ENCODE measurements at places on chromosomes 6 and 20. TPM values are rescaled to one million over a fixed set of nuclear protein-coding genes. Genes with fewer than 3 reads are reported as not detected.

DNA sequence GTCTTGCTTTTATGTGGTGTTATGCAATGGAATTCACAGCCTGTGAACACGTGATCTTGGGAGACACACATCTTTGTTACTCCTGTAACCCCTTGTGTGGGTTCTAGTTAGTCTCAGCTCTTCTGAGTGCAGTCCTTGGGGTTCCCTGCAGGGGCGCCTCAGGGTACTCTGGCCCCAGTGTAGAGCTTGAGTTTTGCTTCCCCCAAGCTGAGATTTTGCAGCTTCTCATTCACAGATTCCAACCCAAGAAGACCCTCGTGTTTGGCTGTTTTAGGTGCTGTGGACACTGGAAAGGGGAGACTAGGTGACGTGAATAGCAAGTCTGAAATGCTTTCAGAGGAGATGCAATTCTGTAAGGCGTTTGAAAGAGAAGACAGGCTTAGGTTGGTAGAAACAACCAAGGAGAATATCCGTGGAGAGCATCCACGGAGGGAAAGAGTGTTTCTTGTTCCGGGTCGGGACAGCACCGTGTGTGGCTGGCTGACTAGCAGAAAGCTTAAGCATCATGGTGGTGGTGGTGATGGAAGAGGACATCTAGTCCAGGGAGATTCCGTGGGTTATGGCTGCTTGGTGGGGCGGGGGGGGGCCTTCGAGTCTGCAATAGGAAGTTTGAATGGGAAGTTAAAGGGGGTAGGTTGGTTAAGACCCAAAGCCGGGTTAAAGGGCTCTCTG is 30.1 kb downstream of the DUSP22 start:
- no peak for DNase-seq

DNA sequence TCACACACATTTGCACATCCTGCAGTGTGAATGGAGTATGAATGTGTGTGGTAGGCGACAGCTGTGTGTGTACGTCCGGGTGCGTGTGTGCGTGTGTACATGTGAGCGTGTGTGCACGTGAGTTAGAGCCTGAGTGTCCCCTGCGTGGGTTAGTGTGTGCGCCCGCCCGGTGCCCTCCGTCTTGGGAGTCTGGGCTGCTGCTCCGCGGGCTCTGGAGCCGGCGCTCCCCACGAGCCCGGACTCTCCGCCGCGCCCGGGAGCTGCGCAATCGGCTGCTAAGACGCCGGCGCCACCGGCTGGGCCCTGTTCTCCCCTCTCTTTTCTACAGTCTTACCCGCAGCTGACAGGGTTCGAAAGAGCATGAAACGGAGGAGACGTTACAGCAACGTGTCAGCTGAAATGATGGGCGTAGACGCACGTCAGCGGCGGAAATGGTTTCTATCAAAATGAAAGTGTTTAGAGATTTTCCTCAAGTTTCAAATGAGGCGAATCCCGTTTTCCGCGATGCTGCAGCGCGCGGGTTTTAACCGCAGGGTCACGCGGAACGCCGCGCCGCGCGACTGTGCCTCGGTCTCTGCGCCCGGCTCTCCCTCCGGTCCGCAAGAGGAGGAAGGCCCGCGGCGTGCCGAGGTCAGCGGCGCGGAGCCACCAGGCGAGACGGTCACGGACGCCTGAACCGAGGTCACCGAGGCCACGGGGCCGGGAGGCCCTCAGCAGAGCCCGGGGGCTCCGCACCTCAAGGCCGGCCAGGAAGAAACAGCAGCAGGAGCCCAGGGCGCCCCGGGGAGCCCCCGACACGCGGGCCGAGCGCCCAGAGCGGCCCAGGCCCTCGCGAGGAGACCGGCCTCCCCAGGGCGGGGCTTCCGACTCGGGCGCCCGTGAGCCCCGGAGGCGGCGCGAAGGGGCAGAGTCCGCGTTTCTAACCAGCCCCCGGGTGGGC is 95.3 kb upstream of the BHLHE23 start:
- no peak for DNase-seq

GRCh38 chr6:93621442-93621841 is 202.1 kb upstream of the EPHA7 start:
- no peak for DNase-seq

DNA sequence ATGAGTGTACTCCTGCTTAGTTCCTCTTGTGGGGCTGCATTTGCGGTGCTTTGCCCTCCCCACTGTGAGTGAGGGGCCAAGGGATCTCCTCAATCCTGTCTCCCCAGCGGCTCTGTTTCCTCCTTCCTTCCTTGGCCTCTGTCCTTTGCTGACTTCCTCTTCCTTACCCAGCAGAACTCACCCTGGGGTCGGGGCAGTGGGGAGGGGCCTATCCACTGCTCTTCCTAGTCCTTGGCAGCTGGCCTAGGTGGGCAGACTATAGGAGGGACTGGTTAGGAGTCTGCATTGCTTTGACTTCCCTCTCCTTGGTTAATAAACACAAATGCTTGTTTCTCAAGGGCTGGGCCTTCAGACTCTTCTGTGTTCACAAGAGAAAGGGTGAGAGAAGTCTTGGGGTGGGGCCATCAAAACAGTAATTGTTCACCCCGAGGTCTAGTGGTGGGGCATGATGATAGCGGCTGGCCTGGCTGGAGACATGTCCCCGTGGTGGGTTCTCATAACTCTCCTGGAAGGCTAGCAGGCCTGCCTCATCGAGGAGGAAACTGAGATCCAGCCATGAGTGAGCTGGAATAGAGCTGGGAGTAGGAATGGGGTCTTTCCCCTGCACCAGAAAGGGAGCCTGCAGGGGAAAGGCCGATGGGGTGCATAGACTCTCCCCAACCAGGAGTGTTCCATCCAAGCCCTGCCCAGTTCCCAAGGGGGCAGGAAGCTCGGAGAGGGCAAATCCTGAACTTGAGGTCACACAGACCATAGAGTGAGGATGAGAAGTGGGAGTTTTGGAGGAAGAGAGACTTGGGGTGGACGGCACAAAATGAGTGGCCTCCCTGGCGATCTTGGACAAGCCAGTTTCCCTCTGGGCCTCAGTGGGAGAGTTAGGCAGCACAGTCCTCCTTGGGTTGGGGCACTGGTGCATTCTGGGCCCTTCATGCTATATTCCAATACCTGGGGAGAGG is 12.7 kb downstream of the FAM110A start:
- no peak for DNase-seq

DNA sequence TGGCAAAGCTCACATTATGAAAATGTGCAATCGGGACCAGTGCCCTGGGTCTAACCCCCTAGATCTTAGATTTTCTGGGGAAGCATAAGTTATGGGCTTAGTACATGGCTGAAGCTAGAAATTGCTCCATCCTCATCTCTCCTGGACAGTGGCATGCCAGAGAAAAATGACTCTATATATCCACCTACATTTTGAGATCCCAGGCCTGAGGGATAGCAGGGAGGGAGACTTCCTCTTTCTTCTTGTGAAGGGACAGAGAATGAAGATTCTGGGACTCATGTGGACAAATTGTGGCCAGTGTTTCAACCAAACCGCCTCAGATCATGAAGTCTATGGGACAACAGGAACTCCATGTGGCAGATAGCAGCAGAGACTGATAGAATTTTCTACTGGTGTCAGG is 35.4 kb downstream of the GSTA2 start:
- no peak for DNase-seq

- peak; percentile 95 for DNase-seq
Measured at GRCh38 chr6:14001329-14002012, 76.7 kb downstream of the RNF182 start.

GRCh38 chr20:35173576-35174192 is 1.8 kb downstream of the PROCR start:
- no peak for DNase-seq

GRCh38 chr6:13667655-13668054 is 44.0 kb downstream of the RANBP9 start:
- DNase-seq = no peak

DNA sequence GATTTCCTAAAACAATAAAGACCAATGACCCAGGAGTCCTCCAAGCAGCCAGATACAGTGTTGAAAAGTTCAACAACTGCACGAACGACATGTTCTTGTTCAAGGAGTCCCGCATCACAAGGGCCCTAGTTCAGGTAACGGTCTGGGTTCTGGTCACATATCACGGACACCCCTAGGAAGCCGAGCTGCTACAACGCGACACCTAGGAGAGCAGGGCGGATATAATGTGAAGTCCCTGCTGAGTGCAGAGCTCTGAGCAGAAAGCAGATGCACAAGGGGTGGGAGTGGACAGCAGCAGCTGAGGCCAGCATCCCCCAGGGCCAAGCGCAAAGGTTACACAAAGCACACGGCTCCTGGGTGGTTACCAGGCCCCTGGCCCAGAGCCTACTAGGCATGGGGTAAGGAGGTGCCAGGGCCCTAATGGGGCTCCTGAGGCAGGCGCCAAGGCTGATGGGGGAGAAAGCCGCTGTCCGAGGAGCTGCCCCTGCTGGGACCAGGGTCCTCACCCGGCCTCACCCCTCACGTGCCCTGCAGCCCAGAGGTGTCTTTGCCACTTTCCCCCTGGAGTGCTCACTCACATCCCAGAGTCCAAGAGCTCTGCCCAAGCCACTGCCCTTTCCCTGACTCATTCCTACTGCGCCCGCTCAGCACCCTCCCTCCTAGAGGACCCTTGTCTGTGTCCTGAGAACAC is 8.4 kb downstream of the CST7 start:
- no peak for DNase-seq

GRCh38 chr6:91813641-91814040 is 1226.8 kb upstream of the MAP3K7 start:
- no peak for DNase-seq

- no peak for DNase-seq
Measured at GRCh38 chr6:12974551-12974950, 258.0 kb downstream of the PHACTR1 start.

Gene MAK
- 0.17 TPM for total RNA-seq

Gene SLPI
- total RNA-seq = 99.5 TPM

Gene EYA4
- 0.58 TPM for total RNA-seq

Gene BMP2
- 17.2 TPM for total RNA-seq

Gene TRIM10
- not detected for total RNA-seq

Gene POU5F1
- total RNA-seq = 0.68 TPM

Gene TPBG
- total RNA-seq = 54.1 TPM

Gene NXT1
- 59.6 TPM for total RNA-seq

All from kidney epithelial cell (primary cell).